ENCODE measurements at places on chromosomes 12 and 14.
A peak's percentile ranks its signal among the peaks of the same experiment; 100 is the strongest.

DNA sequence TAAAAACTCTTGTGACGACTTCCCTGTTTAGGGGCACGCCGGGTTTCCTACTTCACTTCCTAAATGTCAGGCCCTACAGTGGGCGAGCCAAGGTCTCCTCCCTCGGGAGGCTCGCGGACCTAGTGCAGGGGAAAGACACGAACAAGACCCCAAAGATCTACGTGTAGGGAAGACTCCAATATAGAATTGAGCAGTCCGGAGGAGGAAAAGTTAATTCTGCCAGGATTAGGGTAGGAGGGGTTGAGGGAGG is 564 bp downstream of the ATXN3 start:
- DNase-seq = no peak

DNA sequence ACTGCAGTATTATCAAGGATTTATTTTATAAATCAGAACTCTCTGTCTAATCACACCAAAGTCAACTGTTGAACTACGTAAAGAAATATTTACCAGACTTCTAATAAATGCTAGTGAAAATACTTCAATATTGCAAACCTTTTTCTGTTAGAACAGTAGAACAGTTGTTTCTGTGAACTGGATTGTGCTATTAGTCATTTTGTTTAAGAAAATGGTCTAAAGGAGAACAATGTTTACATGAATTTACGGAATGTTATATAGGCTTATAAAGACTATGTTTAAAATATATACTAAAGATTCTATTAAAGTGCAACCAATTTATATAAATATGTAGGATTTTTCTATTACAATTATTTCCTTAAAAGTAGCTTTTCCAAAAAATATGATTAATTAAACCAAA is 471.4 kb downstream of the FSCB start:
- no peak for DNase-seq

DNA sequence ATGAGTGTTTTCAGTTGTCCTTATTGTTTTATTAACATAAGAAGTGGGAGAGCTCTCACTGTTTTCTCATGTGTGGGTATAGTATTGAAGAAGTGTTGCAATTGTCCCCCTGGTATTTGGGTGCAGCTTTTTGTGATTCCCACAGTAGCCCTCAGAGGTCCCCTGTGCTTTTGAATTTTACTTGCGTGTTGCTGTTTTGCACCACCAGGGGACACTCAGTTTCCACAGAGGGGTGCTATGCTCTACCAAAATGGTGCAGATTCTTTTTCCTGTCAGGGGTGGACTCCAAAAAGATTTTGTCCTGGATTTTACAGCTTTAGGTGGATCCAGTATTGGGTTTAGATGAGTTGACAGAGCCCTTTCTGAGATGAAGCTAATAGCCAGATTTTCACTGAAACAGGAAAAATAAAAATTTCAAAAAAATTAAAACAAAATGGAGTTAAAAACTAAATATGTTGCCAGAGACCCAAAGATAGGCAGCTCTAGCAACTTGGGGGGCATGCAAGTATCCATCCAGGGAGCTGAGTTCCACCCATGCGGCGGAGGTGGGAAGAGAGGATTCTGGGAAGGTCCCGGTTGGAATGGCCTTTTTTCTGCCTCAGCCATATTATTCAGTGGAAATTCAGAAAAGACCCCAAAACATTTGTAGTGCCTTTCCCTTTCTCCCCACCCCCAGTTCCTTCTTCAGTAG is 50.2 kb downstream of the TTLL5 start:
- DNase-seq = no peak

GRCh38 chr12:27009881-27010301 is 4.3 kb downstream of the TM7SF3 start:
- no peak for DNase-seq

DNA sequence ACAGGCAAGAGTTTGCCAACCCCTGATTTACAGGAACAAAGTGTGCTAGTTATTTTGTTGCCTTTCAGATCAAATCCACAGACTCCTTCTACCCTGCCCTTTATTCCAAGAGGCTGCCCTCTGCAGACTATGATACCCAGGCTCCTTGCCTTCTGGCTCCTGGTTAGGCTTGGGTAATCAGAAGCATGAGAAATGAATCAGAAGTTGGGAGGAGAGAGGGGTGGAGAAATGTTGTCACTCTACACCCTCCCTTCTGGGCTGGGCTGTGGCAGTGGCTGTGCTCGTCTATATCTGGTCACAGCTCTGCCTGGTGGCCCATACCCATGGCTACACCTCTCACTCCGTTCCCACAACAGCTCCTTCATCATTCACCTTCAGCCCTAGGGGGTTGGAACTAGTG is 204.6 kb upstream of the PLXNC1 start:
- DNase-seq = no peak

GRCh38 chr14:67137744-67138371 is 51.4 kb upstream of the GARIN2 start:
- no peak for DNase-seq

- DNase-seq = no peak
Measured at GRCh38 chr12:95258151-95258550, 40.5 kb downstream of the VEZT start.

DNA sequence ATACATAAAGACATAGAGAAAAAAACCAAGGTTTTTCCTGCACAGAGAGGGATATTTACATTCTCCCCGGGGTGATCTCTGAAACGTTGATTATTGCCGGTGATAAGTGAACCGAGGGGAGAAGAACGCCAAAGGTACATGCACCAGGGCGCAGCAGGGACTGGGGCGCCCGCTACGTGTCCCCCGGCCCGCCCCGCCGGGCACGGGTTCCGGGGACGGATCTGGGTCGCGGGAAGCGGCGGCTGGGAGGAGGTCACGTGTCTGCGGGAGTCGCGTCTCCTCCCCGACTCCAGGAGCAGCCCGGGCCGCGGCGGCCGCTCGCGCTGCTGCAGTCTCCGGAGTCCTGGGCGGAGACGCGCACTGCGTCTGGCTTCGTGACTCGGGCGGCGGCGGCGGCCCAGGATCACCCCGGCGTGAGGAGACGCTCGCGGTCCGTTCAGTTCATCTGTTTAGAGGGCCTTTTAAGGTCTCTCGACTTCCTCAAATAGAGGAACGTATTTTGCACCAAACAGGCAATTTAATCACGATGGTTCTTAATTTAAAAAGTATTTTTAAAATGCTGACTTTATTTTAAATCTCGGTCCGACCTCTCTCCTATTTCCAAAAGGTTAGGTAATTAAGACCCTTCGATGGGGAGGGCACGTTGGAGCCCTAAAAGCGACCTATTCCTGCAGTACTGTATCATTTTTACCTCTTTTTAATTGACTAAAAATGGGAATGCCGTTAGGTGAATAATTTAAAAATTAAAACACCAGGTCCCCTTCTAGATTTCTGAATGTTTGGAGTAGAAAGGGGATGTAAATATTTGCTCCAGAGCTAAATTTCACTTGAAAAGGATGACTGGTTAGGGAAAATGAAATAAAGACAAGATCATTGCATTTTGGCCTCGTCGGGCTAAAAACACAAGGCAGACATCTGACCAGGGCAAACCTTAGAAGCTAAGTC is 1.8 kb upstream of the BHLHE41 start:
- no peak for DNase-seq

DNA sequence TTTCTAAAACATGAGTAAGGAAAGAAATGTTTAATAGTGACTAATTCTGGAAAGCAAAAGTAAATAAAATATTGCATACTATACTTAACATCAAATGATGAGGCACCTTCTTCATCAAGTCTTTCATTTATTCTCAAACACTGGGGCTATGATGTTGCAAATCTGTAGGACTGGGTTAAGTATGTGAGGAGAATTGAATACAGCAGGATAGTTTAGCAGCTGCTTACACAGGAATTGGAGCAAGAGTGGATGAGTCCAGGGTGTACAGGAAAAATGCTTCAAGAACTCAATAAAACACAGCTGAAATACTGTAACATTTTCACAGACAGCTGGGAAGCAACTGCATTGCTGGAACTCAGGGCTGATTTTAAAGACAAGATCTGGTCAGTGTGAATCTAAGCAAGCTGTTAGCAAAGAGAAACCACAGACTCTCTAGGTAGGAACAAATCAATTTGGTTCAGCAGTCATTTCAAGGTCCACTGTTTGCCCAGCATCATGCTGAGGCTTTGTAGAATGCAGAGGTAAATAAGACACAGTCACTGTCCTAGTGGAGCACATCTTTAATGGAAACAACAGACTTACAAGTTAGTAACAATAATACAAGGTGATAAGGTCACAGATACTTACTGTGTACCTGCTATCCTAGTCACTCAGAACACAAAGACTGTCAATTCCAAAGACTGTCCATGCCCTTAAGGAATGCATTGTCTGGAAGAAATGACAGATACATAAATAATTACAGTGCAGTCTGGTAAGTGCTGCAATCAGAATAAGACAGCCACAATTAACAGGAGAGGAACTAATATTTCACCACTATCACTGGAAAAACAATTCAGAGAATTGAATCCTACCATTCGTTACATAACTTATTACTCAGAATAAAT is 96.8 kb upstream of the DACT1 start:
- no peak for DNase-seq

GRCh38 chr12:104569346-104570173 is 112.8 kb downstream of the CHST11 start:
- DNase-seq = no peak

GRCh38 chr12:108543652-108544051 is 17.3 kb downstream of the SART3 start:
- DNase-seq = no peak

DNA sequence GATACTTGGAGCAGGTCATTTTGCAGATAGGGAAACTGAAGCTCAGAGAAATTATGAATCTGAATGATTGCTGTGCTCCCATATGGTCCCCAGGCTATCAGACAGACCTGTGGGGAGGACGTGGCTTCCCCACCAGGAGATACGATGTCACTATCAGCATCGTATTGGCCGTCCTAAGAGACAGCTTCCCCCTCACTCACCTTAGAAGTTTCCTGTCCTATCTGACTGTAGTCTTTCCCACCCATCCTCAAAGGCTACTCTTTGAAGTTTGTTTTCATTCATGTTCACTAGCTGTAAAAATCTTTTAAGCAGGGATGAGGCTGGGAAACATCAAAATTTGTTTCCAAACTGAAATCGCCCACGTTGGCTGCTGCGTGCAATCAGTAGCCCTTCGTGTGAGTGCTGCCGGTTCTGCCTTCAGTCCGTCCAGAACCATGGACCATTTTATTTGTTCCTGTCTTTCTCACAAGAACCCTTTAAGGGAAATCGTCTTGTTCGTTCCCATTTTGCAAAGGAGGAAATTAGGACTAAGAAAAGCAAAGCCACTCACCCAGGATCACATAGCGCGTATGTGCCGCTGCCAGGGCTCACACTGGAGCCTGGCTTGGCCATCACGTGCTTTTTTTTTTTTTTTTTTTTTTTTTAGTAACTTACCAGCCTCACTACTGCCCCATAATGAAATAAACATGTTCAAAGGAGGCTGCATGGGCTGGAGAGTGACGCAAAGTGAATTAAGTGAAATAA is 1.0 kb upstream of the KDM2B start:
- no peak for DNase-seq

GRCh38 chr12:106018286-106018685 is 120.5 kb downstream of the NUAK1 start:
- DNase-seq = no peak

- no peak for DNase-seq
Measured at GRCh38 chr12:66239295-66239694, 50.3 kb downstream of the IRAK3 start.

GRCh38 chr12:42372154-42372791 is 46.3 kb downstream of the PPHLN1 start:
- no peak for DNase-seq

DNA sequence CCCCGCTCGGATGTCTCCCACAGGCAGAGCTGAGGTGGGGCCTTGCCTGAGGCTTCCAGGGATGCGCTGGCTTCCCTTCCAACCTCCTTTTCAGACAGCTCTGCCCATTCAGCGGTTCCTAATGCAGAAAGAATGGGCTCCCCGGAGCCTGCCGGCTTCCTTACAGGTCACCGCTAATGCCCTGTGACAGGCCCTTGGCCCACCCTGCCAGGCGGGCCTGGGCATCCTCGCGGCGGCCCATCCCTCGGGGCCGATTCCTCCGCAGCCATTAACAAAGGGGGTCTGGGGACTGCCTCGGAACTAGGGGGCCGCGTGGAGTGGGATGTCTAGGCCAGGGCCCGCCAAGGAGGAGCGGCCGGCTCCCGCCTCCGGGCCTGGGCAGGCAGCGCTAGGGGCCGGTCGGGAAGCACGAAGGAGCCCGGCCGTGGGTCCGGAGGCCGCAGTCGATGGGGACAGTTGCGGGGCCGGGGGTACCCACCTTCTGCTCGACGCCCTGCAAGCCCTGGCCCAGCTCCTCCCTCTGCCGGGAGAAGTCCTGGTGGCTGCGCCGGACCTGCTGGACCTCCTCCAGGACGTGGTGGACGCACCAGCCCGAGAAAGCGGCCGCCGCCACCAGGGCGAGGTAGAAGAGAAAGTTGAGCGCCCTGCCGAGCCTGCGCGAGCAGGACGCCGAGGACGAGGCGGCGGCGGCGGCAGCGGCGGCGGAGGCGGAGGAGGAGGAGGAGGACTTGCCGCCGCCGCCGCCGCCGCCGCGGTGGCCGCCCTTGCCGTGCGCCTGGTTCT is 738 bp downstream of the CKAP4 start:
- peak; percentile 48 for DNase-seq

All from activated CD4-positive, alpha-beta T cell treated with anti-CD3 and anti-CD28 coated beads for 1 hour (primary cell).